ENCODE measurements at places on chromosomes 4 and X.
A peak's percentile ranks its signal among the peaks of the same experiment; 100 is the strongest.

- DNase-seq = no peak
Measured at GRCh38 chr4:123478859-123479345, 82.3 kb downstream of the SPRY1 start.

GRCh38 chr4:70138751-70139150 is 15.3 kb upstream of the PRR27 start:
- DNase-seq = no peak

- DNase-seq = no peak
Measured at GRCh38 chr4:7428261-7429068, 6.3 kb downstream of the PSAPL1 start.

DNA sequence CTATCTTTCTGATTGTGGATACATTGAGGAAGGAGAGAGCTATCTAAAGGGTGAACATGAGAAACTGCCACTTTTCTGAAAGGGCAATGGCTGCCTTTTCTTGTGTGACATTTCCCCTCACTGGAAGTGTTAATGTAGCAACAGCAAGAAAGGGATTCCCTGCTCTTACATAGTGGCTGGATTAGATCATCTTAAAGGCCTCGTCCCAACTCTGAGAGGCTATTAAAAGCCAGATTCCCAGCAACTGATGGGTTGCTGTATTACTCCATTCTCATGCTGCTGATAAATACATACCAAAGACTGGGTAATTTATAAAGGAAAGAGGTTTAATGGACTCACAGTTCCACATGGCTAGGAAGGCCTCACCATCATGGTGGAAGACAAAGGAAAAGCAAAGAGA is 33.7 kb upstream of the ADH7 start:
- no peak for DNase-seq

DNA sequence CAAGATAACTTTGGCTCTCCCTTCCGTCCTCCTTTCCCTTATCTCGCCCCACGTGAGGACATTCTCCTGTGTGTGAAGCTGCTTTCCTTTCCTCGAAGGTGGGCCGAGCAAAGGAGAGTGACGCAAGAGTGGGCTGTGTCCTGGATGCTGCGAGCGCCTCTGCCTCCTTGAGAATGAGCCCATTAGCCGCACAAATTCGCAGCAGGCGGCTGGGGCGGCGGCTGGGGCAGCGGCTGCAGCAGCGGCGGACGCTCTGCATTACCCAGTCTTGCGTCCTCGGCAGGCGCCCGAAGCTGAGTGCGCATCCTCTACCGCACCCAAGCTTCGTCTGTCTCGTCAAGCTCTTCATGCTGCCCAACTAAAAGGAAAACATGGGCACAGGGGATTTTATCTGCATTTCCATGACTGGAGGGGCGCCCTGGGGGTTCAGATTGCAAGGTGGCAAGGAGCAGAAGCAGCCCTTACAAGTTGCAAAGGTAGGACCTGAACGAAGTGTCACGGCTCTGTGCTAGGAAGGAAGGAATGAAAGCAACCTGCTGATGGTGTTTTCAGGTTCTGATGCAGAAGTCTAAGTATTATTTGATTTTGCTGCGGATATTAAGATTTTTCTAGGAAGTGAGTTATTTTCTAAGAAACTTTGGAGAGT is at the start of gene SYNPO2:
TSS of gene SYNPO2 (plus strand) at position 189 of the 646 bp plus-strand sequence. CDS start at position 372, 183 bp downstream.
- peak; percentile 9 for DNase-seq

DNA sequence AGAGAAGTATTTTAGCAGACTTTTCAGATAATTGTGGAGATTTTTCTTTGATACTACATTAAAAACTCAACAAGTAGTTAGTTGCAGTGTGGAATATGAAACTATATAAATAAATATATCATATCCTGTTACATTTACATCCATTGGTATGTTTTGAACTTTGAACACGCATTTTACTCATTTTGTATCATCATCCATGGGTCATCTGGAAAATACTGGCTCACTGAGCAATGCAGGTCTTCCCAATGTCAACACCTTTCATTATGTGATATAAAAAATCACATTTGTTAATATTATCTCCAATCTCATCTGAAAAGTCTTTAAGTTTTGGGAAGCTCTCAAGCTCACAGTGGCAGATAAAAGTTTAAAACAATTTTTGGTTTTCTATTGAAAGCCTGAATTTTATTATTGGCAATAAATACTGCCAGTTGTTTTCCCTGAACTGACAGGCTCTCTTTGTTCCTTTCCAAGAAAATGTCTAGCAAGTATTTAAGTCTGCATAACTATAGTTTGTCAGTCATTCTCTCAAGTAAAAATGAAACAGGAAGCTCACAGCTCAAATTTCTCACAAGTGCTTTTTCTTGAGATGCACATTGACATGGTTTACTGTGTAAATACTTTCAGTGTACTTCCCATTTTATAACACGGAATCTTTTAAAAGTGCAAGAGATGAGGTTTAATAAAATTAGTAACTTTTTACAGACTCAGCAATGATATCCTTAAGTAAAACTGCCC is 183.5 kb upstream of the GPC4 start:
- no peak for DNase-seq

- DNase-seq = no peak
Measured at GRCh38 chr4:14856934-14857235, 145.4 kb upstream of the CPEB2 start.

DNA sequence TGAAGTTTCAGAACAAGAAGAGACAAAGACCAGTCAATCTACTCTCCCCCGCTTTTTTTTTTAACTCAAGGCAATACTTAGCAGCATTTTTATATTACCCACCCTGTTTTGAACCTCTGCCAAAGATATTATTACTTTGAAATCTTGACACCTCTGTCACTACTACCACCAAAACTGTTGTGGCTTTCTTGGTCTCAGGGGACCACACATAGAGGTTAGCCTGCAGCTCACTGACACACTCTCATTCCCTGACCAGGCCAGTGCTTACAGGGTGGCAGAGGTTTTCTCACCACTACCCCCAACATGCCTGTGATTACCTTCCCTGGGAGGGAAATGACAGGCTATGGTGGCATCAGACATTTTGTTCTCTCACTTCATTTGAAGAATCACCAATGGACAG is 137.4 kb upstream of the STIM2 start:
- DNase-seq = no peak

- no peak for DNase-seq
Measured at GRCh38 chrX:115642895-115643530, 82.0 kb downstream of the PLS3 start.

DNA sequence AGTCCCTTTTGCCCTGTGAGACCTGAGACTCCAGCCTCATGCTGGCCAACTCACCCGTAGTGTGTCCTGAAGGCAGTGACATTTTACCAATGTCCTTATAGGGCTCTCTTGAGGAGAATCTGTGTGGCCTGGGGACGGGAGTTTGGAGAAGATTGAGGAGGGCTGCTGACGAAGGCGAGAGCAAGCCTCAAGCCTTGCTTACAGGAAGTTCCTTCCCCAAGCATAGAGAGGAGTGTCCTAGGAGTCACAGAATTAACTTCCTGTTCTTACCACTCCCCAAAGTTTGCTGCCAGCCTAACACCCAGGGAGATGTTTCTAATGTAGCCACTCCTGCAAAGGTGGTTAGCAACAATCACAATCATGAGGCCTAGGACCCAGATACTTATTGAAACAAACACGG is at the start of gene NXF3:
TSS of gene NXF3 (minus strand) at position 202 of the 400 bp plus-strand sequence. CDS start at position 82, 120 bp downstream.
- no peak for DNase-seq

- no peak for DNase-seq
Measured at GRCh38 chrX:17741123-17741511, 3.8 kb downstream of the SCML1 start.

DNA sequence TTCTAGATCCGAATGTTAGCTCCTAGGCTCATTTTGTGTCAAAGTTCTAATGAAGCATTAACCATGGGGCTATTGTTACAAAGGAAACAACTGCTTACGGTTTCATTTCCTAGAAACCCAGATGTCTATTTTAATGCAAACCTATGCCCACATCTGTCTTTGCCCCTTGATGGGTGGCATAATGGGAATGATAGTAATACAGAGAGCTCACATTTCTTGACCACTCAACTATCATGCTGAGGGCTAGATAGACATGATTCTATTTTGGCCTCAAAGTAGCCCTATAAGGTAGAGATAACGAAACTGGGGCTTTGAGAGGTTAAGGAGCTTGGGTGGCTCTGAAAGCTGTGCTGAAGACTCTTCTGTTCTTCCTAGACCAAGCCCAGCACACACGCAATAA is 1.9 kb downstream of the TLR7 start:
- DNase-seq = no peak

- no peak for DNase-seq
Measured at GRCh38 chr4:61501812-61502211, 301.7 kb downstream of the ADGRL3 start.

DNA sequence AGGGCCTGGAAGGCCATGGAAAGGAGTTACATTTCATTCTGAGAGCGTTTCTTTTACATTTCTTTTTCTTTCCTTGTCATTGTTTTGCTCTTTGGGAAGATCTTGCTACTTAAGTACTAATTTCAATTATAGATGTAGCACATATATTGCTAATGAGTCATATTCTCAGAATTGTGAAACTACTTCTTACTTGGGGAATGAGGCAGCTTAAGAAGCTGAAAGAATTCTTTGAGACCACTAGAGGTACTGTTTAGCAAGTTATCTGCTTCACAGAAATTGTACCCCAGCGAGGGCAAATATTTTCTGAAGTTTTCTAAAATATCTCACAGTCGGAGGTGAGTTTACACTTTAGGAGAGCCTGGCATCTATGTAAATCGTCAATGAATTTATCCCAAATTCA is 100.6 kb downstream of the AFF2 start:
- no peak for DNase-seq

GRCh38 chr4:165621983-165622382 is 243.2 kb downstream of the CPE start:
- no peak for DNase-seq

GRCh38 chr4:105707782-105708180 is 708 bp downstream of the INTS12 start:
- no peak for DNase-seq

GRCh38 chr4:40718586-40718985 is 31.2 kb upstream of the NSUN7 start:
- DNase-seq = no peak

GRCh38 chr4:154471526-154472331 is 19.9 kb downstream of the DCHS2 start:
- no peak for DNase-seq

DNA sequence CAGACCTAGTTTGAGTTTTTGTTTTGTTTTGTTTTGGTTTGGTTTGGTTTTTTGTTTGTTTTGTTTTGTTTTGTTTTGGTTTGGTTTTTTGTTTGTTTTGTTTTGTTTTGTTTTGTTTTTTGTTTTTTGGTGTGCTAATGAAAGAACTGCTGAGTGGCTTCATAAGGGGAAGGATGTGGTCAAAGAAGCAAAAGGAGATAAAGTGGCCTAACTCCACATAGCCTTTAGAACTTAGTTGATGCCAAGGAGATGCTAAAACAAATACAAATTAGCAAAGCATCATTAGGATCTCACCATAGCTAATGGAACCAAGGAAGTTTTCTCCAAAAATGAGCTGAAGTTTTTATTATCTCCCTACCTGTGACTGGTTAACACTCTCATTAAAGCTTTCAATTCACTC is 44.6 kb upstream of the TMEM164 start:
- no peak for DNase-seq

- no peak for DNase-seq
Measured at GRCh38 chrX:20838477-20838876, 535.7 kb upstream of the CNKSR2 start.

DNA sequence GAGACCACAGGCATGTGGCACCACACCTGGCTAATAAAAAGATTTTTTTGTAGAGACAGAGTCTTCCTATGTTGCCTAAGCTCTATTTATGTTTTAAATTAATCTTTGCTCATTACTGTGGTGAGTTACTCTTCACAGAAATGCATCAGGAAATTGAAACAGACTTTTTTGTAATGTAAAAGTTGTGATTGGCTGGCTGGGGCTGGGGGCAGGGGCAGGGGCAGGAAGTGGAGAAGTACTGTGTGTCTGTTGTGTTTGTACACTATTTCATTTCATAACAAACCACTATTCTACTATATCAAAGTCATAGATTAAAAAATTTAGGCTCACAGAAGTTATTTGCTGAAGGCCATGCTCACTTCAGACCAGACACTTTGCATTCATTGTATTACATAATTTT is 19.1 kb upstream of the ABRAXAS1 start:
- no peak for DNase-seq

DNA sequence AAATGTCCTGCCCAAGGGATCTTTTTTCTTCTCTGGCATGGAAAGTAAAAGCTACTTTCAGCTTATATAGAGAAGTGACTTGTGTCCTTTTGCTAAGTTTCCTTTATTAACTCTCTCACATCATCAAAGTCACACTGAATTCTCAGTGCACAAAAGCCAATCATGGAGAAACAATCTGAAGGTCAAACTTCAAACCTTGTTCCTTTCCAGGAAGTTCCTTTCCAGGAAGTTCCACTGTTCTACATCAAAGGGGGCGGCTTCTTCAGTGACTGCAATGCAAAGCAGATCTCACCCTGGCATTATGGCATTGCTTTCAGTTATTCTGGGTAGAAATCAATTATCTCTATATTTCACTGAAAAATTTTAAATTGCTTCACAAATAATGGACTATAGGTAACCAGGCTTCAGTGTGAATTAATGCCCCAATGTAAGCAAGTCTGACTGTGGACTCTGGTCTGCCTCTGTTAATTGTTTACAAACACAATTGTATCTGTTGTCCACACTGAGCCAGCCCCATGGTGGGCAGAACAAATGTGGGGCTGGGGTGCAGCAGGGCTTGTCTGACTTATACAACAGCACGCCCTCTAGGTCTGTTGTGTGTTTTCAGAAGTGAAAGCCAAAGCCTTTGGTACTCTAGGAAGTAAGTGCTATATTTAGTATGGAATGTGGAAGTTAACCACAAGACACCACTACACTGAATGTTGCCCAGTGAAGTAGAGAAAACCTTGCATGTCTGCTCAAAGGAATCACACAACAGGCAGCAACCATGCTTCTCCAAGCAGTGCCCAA is 98.8 kb downstream of the CDS1 start:
- no peak for DNase-seq

GRCh38 chrX:2387614-2388239 is 113.0 kb downstream of the DHRSX start:
- DNase-seq = no peak

- no peak for DNase-seq
Measured at GRCh38 chrX:37594755-37595382, 23.4 kb downstream of the LANCL3 start.

GRCh38 chr4:69764311-69764710 is 3.9 kb upstream of the SULT1B1 start:
- DNase-seq = no peak

DNA sequence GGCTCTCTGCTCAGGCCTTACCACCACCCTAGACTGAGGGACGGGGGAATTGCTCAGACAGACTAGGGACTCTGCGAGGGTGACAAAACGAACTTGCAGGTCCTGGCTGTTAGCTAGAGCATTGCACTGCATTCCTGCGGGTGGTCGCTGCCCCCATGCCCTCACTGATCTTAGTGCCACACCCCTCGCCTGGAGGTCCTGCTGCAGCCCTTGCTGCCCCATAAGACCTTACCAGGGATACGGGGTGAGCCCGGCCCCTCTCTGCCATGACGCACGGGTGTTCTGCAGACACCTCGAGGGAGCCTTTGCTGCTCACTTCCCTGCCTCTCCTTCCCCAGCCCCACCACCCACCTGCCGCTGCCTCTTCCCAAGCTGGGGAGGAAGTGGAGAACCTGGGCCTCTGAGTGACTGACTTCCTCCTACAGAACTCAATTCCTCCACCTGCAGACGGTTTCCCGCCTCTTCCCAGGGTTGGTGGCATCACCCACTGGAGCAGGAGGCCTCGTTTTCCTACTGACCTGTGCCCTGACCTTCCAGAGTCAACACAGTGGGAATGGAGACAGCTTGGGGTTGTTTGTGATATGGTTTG is 19.8 kb upstream of the TBC1D14 start:
- DNase-seq = no peak

All from GM12892 (cell line).